H1 (cell line): ENCODE measurements at places on chromosomes 13 and 19. TPM values are rescaled to one million over a fixed set of nuclear protein-coding genes. Genes with fewer than 3 reads are reported as not detected.

NCR1 gene
- 1.5 and 2.3 TPM in 2 replicates for polyA plus RNA-seq

SBK3 gene
- polyA plus RNA-seq, result 1.5 and 2.8 TPM in 2 replicates

VSTM1 gene
- polyA plus RNA-seq, result 0.12 and 0.17 TPM in 2 replicates

EVI5L gene
- 7.2 and 13.1 TPM in 2 replicates for polyA plus RNA-seq

RFPL4A gene
- not detected in 2 replicates for polyA plus RNA-seq
